Activated T-helper 2 cell treated with anti-CD3 and anti-CD28 coated beads, Interferon-gamma antibody, Interleukin-2, Interleukin-4, amounts not matched to agents 10 μg/mL and 5 μg/mL and 100 μg/mL, durations not matched to agents 14 hours and 24 hours and 36 hours (primary cell): ENCODE measurements at places on chromosomes 2 and 18. TPM values are rescaled to one million over a fixed set of nuclear protein-coding genes. Genes with fewer than 3 reads are reported as not detected.

The CREB1 gene
- 115 and 136 TPM in 2 replicates for total RNA-seq

The GKN2 gene
- not detected in 2 replicates for total RNA-seq

The SIGLEC15 gene
- total RNA-seq = not detected in 2 replicates

The SDC1 gene
- total RNA-seq = 0.59 and 0.62 TPM in 2 replicates

The DSEL gene
- 0.05 TPM in 1 of 2 replicates, not detected in the other for total RNA-seq

The CD226 gene
- 81.5 and 85.3 TPM in 2 replicates for total RNA-seq

The POTEJ gene
- total RNA-seq = not detected in 2 replicates

The TSPYL6 gene
- not detected in 2 replicates for total RNA-seq

The STEAP3 gene
- total RNA-seq = 0.55 and 0.78 TPM in 2 replicates

GRCh38 chr2:70984576-70985282 is 6.3 kb downstream of the ANKRD53 start:
- DNase-seq = peak; percentile 75

- DNase-seq = no peak
Observed at GRCh38 chr2:196143730-196144131, 27.6 kb downstream of the STK17B start.

DNA sequence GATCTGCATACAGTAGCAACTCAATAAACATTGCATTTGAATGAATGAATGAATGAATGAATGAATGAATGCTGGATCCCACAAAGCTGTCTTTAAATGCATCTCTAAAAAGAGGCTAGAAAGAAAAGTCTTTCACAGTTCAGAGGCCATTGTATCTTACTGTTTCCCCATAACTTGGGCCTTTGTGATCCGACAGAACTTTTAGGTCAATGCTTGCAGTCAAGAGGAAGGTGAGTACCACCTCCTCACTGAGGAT is 119.9 kb upstream of the COPS8 start:
- no peak for DNase-seq

- no peak for DNase-seq
Observed at GRCh38 chr2:204667990-204668389, 122.7 kb downstream of the PARD3B start.

GRCh38 chr2:196551014-196551413 is 88.5 kb upstream of the CCDC150 start:
- DNase-seq = no peak

DNA sequence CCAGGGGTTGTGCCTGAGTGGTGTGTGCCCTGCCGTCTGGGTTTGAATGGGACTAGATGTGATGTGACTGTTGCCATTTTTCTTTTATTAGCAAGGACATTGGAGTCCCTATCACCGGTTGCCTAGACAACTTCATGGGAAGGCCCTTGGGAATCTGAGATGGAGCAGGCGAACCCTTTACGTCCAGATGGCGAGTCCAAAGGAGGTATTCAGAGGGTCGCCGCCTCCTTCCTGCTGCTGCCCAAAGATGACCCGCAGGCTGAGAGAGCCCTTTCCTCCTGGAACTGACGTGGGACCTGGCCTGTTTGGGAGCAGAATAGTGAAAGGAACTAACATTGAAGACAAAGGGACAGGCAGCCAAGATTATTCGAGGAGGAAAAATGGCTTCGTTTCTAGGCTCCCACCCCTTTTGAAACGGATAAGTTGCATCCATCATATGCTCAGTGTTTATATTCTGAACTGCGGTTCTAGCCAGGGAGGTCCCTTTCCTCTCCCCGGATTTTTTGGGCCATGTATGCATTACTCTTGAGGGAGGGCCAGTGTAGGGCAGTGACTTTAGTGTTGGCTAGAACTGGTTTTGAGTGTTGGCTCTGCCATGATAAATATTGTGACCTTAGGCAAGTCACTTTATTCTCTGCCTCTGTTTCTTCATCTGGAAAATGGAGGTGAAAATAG is 673 bp downstream of the CENPO start:
- no peak for DNase-seq

DNA sequence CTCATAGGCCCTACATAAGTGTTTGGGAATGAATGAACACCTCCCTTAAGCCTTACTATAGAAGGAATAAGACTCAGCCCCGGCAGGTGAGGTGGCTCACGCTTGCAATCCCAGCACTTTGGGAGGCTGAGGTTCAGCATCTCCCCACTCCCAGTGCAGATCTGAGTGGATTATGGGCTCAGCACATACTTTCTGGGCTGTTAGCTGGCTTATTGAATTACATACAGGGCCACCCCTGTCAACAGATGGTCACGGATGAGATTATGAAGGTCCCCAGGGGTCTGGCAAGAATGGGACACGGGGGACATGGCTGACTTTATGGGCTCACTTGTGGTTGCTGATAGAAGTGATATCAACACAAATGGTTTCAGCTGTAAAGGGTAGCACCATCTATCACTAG is 322.3 kb downstream of the TSN start:
- DNase-seq = no peak

- no peak for DNase-seq
Observed at GRCh38 chr2:180456801-180457200, 449.7 kb upstream of the CWC22 start.

GRCh38 chr2:27135478-27135955 is 1.1 kb upstream of the PREB start:
- no peak for DNase-seq

- no peak for DNase-seq
Observed at GRCh38 chr2:203070701-203071100, 56.0 kb downstream of the NBEAL1 start.

DNA sequence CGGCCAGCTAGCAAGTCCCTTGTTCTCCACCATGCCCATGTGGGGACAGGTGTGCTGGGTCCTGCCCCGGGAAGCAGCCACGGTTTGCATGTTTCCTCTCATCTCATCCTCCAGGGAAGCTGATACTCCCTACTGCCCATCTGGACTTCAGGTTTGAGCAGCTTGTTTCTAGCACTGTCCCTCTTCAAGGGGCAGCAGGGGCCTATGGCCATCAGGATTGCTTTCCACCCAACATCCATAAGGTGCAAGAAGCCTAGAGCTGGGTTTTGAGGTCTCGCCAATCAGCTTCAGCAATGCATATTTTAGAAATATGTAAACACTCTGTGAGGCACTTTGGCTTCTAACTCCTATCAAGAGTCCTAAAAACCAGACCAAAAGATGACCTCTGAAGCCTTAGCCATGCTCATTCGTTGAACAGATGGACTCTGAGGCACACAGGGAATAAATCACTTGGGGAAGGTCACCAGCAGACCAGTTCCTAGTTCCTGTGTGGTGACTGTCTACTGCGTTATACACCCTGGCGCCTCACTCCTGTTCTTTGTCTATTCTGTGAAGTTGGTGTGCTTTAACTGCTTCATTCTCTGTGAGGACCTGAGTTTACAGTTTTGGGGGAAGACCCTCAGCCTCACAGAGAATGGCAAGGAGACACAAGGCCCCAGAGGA is 192.6 kb upstream of the TWIST2 start:
- no peak for DNase-seq

DNA sequence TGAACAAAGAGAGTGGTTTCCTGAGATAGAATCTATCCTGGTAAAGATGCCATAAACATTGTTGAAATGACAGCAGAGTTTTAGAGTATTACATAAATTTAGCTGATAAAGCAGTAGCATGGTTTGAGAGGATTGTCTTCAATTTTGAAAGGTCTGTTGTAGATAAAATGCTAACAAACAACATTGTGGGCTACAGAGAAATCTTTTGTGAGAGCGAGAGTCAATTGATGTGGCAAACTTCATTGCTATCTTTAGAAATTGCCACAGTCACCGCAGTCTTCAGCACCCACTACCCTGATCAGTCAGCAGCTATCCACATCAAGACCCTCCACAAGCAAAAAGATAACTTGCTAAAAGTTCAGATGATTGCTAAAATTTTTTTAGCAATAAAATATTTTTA is 17.5 kb downstream of the VRK2 start:
- no peak for DNase-seq

GRCh38 chr2:235138339-235138738 is 186.5 kb downstream of the SH3BP4 start:
- no peak for DNase-seq

- DNase-seq = no peak
Observed at GRCh38 chr2:126368758-126369157, 287.2 kb upstream of the GYPC start.

GRCh38 chr2:35932276-35932963 is 423.2 kb upstream of the CRIM1 start:
- no peak for DNase-seq

DNA sequence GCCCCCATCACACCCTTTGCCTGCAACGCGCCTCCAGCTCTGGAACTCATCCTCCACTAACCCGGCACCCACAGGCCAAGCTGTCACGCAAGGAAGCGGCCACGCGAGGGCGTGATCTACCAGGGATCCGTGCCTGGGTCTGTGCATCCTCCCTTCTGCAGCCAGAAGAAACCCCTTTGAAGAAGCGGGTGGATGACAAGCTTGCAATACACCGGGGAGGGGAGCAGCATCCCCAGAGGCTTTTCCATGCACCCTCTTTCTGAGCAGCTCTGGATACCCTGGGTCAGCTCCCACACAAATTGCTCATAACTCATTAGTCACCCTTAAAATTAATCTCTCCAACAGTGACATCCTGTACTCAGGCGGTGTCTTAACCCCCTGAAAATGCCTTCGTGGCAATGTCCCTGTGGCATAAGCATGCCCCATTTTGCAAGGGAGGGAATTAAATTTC is 47.6 kb downstream of the PDCL3 start:
- peak; percentile 70 for DNase-seq
